ENCODE measurements at places on chromosomes 3 and 15.

DNA sequence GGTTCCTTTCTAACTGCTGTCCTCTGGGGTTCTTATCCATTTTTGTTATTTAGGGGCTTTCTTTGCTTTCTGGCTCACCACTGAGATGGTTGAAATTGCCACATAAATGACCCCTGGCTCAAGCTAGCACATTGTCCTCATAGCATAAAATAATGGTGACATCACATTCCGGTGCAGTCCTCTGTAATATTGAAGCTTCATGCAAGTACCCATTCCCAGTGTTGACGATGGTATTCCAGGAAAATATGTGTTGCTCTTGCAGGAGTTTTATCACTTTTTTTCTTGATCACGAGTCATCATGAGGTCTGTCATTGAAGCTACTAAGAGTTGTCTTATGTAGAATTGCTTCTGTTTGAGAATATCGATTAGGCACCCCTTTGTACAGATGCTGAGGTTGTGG lies 56.1 kb downstream of the CRTC3 start:
- DNase-seq, result no peak

GRCh38 chr3:104392327-104392726 lies 974.4 kb upstream of the ALCAM start:
- DNase-seq, result no peak

DNA sequence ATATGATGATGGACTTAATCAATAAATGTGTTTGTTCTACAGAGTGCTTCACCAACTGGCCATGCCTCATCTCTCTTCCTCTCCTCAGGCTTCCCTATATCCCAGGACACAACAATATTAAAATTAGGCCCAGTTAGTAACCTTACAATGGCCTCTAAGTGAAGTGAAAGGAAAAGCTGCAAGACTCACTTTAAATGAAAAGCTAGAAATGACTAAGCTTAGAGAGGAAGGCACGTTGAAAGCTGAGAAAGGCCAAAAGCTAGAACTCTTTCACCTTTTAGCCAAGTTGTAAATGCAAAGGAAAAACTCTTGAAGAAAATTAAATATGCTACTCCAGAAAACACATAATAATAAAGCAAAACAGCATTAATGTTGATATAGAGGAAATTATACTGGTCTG lies 1010.3 kb downstream of the NAALADL2 start:
- DNase-seq, result no peak

- DNase-seq, result no peak
Measured at GRCh38 chr3:45537970-45538640, 56.4 kb upstream of the LIMD1 start.

- DNase-seq, result no peak
Measured at GRCh38 chr3:23668430-23668904, 137.3 kb upstream of the UBE2E1 start.

DNA sequence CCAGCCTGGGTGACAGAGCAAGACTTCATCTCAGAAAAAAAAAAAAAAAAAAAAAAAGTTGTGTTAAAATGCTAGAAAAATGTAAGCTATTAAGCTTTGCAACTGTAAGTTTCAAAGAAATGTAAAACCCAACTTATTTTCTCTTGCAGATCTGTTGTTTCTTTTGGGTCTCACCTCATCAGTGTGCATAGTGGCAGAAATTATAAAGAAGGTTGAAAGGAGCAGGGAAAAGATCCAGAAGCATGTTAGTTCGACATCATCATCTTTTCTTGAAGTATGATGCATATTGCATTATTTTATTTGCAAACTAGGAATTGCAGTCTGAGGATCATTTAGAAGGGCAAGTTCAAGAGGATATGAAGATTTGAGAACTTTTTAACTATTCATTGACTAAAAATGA lies 25.6 kb downstream of the ASTE1 start:
- no peak for DNase-seq

GRCh38 chr3:160810362-160811236 lies 54.6 kb downstream of the PPM1L start:
- no peak for DNase-seq

DNA sequence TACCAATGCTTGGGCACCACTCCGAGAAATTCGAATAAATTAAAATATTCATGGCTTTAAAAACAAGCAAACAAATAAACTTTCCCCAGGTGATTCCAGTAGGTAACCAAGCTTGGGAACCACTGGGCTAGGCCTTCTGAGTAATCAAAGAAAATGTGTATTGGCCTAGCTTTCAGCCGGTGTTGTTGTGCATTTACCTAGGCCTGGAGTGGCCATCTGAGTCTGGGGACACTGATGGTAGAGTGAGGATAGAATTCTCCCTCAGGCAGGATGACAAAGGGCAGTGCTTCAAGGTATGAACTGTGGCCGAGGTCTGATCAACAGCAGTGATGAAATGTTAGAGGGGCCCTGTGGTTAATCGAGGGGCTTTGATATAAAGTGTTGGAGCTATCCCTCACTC lies 440.5 kb downstream of the EPHB1 start:
- no peak for DNase-seq

GRCh38 chr3:184645336-184645735 lies 66.5 kb downstream of the MAGEF1 start:
- DNase-seq, result no peak

DNA sequence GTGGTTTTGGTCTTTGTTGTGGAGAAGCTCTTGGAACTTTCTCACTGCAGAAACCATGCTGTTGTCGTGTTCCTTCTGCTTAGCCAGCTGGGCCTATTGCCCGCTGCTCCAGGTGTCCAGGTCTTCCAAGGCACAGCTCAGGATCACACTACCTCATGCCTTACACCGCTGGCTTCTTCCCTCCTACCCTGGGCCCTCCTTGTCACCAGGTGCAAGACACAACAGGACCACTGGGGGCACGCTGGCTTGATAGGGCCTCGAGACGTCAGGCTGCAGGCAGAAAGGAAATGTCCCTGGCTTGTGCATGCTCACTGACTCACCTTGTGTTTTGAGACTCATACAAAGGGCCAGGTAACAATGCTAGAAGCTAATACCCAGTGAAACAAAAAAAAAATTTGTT lies 32.3 kb downstream of the PAQR9 start:
- DNase-seq, result no peak

GRCh38 chr3:25257026-25257425 lies 171.0 kb upstream of the RARB start:
- DNase-seq, result no peak

DNA sequence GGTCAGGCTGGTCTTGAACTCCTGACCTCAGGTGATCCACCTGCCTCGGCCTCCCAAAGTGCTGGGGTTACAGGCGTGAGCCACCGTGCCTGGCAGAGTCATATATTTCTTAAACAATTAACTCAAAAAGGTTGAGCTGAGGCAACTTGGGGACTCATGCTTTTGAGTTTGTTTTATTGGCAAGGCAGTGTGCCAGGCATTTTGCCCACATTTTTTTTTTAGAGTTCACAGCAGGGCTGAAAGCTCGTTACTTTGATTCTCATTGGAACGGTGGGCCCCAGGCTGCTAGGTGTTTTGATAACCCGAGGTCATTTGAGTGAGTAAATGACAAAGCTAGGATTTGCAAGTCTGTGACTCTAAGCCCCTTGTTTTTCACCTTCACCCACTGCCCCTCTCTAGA lies 76.2 kb downstream of the CCK start:
- no peak for DNase-seq

- DNase-seq, result no peak
Measured at GRCh38 chr15:65342493-65342892, 35.3 kb downstream of the IGDCC3 start.

GRCh38 chr3:81443457-81443782 lies 318.0 kb downstream of the GBE1 start:
- no peak for DNase-seq

DNA sequence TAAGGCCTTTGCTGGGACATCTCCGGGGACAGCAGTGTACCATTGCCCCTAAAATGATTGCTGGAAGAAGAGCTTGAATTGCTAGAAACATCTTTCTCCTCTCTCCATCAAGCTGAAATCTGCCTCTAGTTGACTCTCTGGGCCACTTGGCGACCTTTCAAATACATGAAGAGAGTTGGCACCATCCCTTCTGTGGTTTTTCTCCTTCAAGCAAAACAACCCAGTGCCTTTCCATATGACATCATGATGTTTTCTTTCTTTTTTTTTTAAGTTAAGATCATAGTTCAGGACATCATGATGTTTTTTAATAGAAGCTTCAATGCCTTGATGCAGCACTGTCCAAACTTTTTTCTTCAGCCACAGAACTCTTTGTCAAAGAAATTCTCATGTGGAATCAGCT lies 144.0 kb upstream of the PTPRG start:
- DNase-seq, result no peak

DNA sequence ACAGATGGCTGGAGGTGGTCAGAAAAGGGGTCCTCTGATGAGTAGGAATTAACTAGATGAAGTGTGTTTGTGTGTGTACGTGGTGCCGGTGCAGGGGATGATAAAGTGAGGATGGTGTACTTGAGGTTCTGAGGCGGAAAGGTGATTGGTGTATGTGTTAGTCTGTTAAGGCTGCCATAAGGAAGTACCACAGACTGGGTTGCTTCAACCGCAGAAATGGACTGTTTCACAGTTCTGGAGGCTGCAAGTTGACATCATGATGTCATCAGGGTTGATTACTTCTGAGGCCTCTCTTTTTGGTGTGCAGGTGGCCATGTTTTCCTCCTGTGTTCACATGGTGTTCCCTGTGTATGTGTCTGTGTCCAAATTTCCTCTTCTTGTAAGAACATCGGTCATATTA lies 202.4 kb upstream of the RGMA start:
- DNase-seq, result no peak
